Stimulated activated CD8-positive, alpha-beta memory T cell treated with anti-CD3 and anti-CD28 coated beads, Interleukin-4, amount 100 ng/mL, for 4 hours (primary cell): ENCODE measurements at places on chromosomes 7 and 10.
A peak's percentile ranks its signal among the peaks of the same experiment; 100 is the strongest.

DNA sequence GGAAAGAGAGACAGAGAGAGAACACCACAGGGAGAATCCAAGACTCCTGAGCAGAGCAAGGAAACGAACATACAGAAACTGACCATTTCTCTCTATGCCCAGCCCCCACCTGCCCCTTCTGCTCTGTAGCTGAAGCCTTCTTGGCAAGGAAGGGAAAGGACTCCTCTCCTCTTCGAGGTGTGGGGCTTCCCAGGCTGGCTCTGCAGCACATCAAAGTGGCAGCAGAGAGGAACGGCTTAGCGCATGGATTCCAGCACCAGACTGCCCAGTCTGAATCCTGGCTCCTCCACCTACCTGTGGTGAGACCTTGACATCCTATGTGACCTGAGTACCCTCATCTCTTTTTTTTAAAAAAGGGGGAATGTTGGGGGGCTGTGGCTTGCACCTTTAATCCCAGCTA, 69.4 kb downstream of the SH3PXD2A start:
- DNase-seq, result no peak

DNA sequence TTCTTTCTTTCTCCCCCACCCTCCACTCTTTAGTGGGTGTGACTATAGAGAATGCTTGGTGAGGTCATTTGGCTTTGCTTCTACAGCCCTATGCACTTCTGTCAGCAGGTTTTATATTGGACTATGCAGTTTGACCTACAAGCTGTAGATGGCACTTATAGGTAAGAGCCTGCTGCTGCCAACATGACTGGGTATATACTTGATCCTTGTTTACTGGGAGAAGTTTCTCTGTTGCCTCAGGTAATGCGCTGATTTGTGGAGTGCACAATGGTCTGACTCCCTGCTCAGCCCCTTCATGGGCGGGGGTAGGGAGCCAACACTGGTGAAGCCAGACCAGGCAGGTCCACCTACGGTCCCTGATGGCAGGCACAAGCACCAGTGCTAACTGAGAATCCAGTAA, 33.7 kb upstream of the C7orf33 start:
- no peak for DNase-seq

GRCh38 chr10:51910189-51910588, 210.8 kb upstream of the CSTF2T start:
- no peak for DNase-seq

- no peak for DNase-seq
These were observed 42.3 kb downstream of the C10orf105 start for GRCh38 chr10:71677261-71677660.

- DNase-seq, result peak; percentile 34
These were observed 78.5 kb downstream of the LHPP start for GRCh38 chr10:124539935-124540641.

DNA sequence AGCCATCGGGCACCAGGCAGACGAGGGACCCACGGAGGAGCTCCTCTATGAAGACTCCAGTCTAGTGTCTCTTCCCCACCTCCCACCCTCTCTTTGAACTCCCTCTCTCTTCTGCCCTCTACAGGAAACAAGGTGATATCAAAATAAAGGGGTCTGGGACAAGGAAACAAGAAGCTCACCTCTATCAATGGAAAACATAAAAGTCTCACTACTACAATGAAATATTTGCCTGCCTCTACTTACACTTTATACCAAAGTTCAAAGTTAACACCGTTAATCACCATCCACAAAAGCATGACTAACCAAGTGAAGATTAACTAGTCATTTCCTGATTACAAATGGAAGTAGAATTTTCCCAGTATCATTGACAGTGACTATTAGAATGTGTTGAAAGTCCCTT, 82.2 kb downstream of the PARD3 start:
- no peak for DNase-seq

DNA sequence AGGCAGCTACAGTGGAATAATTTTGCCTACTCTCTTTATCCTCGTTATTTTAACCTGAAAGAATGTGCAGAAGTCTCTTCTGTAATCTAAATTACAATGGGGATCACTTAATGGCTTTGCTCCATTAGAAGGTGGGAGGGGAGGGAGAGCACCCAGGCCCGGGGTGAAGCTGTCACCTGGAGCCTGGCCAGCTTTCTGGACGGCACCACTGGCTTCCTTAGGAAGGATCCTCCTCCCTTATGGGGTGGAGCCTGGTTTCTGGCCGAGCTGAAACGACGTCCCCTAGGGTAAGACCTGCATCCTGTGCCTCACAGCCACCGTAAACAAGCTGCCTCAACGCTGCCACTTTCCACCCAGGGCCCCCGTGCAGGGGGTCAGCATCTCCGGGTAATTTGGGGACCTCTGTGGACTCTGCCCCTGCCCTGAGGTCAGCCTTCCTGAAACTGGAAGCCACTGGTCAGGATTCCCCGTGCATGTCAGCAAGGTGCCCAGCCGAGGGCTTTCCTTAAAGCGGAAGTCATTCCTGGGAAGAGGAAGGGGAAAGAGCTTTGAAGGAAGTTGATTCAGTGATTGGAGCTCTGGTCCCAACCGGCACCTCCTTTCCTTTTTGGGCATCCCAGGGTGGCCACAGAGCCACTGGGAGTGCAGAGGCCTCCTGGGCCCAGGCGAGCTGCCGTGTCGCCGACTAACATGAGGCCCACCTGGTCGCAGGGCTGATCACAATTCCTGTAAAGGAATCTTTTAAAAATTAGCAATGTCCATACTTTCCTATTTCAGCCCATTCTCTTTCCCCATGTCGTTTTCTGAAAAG, 569.1 kb downstream of the DNAJB6 start:
- no peak for DNase-seq

DNA sequence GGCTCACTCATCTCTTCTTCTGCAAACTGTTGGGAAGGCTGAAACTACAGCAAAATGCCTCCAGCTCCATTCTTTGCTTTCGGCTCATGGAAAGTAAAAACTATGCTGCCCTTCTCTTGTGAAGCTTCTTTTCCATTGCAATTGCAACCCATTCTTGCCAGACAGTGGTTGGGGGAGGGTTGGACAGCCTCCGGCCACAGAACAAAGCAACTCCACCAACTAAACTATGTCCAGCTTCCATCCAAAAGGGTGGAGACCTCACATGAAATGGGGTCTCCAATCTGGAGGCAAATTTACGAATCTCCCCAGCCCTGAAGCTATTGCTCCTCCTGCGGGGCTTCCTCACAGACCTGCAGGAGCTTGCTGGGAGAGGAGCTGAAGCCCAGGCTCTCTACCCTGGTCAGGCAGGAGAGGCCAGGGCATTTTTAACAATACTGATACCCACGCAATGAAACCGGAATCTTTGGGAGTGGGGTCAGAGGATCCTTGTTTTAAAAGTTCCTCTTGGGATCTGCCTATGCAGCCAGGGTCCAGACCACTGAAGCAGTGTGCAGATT, 549 bp downstream of the GPNMB start:
- DNase-seq, result no peak

DNA sequence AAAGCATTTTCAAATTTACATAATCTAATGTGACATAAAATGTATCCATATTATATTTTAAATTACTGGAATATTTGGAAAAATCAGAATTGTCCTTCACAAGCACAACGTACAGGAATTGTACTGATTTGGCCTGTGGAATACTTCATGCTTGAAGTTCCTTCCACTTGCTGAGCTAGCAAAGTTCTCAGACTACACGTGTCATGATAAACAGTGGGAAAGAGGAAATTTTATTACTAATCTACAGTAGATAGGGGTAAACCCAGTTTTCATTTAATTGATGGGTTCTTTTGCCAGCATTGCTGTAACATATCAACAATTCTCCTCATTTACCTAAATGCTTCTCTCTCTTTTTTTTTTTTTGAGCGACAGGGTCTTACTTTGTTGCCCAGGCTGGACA, 45.6 kb upstream of the FIGNL1 start:
- no peak for DNase-seq

DNA sequence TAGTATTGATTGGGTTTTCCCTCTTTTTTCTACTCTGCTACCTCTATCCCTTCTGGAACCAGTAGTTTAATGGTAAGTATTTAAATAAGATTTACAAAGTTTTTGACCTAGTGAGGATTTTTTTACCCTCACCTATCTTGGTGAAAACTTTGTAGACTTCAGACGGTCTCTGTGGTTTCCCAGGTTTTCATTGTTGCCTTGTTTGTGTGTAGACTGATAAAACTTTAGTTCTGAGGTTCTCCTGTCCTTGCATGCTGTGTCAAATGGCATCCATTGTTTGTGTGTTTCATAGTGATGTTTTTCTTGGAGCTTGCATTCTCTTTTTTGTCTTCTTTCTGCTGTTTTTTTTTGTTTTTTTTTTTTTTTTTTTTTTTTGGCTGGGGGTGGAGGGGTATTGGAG, 22.6 kb downstream of the ZNRF2 start:
- no peak for DNase-seq
